ENCODE measurements at places on chromosomes 4 and X.

GRCh38 chr4:39326468-39326977, 39.6 kb downstream of the RFC1 start:
- DNase-seq = no peak

DNA sequence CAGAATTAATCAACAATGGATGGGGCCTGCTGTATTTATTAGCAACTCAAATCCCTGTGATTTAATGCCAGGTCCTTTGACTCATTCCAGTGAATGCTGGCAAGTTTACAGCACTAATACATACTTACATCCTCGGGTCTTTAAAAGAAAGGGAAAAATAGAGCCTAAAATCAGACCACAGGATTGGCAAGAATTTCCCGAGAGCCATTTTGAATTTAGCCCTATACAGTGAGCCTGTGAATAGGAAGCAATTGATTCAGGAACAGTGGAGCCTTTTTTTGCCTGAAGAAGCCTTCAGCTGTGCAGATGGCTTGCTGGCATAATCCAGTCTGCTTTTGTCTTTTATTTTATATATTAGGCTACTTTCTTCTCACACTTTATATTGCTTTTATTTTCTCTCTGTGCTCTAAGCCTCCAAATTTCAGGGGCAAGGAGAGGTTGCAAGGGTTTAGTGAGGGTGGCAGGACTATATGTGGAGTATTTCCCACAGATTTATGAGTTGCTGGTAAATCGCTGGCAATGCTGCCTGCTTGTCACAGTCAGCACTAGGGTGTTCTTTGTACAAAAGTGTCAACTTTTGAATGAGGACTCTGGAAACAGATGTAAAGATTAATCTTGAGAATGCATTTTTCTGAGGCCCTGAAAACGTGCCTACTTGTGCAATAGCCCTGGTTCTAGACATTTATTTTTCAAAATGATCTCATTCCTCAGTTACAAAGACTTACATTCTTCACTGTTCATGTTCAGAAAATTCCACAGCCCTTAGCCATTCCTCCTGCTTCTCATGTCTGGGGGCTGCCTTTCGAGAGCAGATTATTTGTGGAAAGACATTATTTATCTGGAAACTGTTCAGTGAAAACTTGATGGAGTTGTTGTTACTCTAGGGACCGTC, 303.5 kb downstream of the SPRY1 start:
- no peak for DNase-seq

DNA sequence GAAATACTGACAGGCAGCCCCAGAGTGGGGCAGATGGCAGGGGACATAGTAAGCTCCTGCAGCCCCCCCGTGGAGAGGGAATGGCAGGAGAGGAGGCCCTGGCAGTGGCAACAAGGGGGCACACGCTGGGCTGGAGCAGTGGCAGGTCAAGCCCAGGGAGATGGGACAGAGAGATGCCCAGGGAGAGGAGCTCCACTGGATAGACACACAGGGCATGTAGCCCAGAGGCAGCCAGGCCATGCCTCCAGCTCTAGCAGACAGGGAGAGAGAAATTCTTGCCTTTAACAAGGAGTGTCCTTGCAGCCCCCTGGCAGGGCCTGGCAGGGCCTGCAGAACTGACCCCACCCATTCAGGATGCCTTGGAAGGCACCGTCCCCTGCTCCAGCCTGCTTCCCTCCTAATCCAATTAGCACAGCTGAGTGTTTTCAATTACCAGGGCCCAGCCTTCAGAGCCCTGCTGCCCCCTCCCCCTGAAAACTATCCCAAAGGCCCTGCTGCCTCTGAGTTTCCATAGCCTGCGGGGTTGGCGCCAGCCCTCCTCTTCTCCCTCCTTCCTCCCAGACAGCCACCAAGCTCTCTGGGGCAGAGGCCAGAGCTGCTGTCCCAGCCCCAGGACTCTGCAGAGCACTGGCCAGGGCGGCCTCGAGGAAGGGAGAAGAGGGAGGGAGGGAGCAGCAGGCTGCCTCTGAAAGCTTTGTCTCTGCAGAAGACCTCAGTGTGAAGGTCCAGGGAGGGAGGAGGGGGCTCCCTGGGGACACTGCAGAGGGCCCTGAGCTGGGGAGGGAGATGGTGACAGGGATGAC, 12.5 kb downstream of the L1CAM start:
- no peak for DNase-seq

GRCh38 chr4:37908488-37909331, 17.8 kb downstream of the TBC1D1 start:
- DNase-seq = no peak

GRCh38 chrX:42443267-42443666, 334.7 kb downstream of the PPP1R2C start:
- DNase-seq = no peak

GRCh38 chr4:1846580-1846979, 9.4 kb downstream of the LETM1 start:
- no peak for DNase-seq

DNA sequence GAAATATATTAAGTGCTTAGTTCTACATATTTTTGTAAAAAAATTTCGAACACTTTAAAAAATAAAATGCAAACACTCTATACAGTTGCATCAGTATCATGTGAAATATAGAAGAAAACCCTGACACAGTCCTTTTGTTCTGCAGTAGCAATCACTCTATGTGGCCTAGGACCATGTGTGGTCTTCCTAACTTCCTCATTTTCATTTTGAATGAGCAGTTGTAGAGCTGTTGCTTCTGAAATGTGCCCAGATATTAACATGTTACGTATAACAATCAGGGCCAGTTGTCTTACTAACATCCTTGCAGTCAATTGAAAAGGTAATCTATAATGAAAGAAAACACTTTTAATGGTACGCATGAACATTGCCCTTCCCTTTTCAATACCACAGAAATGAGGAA, 107.9 kb downstream of the ZNF827 start:
- no peak for DNase-seq

GRCh38 chrX:17736478-17736855, 826 bp upstream of the SCML1 start:
- DNase-seq = no peak

DNA sequence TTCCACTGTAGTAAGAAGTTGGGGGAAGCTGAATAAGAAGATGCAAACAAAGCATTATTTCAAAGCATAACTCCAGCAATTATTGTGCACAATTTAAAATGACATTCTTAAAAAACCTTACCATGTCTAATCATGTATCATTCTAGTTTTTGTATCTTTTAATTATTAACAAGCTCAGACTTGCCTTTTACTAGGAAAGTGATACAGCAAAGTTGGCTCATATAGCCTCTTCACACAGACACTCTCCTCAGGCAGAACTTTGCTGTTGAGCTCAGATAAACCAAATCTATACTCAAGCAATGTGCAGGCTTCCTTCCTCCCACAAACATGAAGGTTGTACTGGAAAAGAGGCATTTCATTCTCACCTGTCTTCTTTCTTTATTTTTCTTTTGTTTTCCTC, 358.7 kb upstream of the EMCN start:
- DNase-seq = no peak

DNA sequence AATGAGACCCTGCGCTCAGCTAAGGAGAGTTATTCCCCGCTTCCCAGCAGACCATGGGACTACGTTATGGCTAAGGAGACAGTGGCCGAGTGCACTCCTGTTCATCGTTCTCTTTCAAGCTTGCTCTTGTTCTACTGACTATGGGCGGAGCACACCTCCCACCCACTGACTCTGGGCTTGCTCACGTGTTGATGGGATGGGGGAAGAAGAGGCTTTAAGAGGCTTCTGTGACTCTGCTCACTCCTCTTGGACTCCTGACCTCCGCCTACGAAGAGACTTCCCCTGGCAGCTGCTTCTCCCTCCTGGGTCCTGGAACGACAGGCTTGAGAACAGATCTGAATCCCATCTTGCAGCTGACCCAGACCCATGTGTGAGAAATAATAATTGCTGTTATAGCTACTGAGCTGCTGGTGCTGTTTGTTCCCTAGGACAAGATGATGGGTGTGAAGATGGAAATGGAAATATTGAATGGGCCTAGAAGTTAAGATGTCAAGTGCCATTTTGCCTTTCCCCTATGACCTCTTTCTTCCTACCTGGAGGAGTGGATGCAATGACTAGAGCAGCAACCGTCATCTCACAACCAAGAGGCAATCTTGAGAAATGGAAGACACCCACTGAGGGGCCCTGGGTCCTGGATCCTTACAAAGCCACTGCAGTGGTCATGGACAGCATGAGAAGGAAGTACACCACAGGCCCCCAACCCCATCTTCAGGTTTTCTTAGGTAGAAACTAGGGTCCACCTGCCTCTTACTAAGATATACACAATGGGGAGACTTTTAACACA, 38.7 kb upstream of the IRAK1 start:
- DNase-seq = peak; percentile 29

DNA sequence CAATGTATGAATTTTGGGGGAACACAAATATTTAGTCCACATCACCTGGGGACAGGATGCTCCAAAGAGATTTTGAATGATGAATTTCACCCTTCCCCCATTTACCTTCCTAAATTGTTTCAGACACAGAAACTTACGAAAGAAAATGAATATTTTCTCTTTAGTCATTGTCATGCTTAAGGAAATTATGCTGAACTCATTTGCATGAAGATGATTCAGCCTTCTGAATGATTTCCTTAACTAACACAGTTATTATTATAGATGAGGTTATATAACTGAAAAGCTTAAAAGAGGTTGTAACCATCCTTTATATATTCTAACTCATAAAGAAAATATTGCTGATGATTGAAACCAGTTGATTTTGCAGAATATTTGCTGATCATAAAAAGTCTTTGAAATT, 61.1 kb downstream of the KCNIP4 start:
- no peak for DNase-seq

- no peak for DNase-seq
Observed at GRCh38 chrX:16718824-16719333, 533 bp upstream of the SYAP1 start.

DNA sequence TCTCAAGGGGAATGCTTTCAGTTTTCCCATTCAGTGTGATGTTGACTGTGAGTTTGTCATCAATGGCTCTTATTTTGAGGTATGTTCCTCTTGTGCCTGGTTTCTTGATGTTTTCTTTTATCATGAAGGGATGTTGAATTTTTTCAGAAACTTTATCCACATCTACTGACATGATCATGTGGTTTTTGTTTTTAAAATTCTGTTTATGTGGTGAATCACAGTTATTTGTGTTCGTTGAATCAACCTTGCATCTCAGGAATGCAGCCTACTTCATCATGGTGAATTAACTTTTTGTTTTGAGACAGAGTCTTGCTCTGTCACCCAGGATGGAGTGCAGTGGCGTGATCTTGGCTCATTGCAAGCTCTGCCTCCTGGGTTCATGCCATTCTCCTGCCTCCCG, 263.1 kb upstream of the KLF3 start:
- DNase-seq = no peak

DNA sequence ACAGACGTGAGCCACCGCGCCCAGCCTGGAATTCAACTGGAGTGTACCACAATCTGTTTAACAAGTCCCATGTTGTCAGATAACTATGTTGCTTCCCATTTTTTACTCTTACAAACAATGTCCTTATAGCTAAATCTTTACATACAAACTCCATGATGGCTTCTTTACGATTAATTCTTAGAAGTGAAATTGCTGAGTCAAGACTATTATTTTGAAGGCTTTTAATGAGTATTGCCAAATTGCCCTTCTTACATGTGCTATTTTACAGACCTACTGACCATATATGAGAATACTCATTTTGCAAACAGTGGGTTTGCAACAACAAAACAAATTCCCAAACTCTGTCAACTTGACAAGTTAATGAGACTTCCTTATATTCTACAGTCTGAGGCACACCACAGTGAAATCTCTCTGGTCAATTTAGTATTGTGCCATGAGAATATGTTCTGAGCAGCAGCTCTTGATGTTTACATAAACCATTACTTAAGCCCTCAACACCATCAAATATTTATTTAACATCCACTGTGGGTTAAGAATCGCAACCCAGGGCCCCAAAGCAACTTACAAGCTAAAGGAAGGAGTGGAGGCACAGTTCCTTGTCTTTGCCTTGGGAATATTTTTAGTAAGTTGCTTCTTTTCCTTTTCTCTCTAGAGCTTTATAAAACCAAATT, 128.5 kb downstream of the SPRY1 start:
- no peak for DNase-seq

DNA sequence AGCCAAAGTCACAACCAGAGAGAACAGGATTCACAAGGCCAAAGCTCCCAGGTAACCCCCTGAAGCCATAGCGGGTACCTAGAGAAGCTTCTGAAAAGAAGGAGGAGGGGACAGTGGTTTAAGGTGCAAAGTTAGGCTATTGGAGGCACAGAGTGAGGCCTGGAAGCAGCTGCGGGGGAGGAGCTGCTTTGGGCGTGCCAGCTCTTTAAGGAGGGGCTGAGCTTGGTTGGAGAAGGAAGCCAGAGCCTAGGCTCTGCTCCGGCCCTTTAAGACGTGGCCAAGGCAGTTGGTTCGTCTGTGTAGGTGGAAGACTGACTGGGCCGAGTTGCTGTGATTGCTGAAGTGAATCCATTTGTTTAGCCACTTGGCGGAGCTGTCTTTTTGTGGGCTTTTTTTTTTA, 1.5 kb downstream of the KLF8 start:
- DNase-seq = no peak

GRCh38 chr4:5899396-5899795, 6.5 kb upstream of the CRMP1 start:
- DNase-seq = no peak

- DNase-seq = no peak
Observed at GRCh38 chr4:142406499-142406835, 439.6 kb downstream of the INPP4B start.

DNA sequence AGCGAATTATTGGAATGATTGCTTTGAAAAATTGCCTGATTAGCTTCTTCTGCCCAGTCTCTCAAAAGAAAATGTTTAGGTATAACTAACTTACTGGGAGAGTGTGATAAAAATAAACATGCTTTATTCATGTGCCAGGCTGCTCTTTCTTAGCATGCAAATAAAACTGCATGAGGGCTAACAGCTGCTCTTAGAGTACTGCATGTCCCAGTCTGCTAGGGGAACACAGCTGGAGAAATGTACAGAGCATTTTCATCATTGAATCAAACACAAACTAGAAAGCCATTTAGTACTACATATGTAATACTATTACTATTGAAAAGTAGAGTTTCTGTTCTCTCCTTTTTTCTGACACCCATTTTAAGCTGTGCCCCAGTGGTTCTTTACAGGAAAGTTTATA, 726.0 kb downstream of the GRID2 start:
- no peak for DNase-seq

GRCh38 chrX:77444075-77444474, 3.1 kb upstream of the FGF16 start:
- DNase-seq = no peak

- no peak for DNase-seq
Observed at GRCh38 chr4:87718217-87718835, 68.2 kb downstream of the DMP1 start.

DNA sequence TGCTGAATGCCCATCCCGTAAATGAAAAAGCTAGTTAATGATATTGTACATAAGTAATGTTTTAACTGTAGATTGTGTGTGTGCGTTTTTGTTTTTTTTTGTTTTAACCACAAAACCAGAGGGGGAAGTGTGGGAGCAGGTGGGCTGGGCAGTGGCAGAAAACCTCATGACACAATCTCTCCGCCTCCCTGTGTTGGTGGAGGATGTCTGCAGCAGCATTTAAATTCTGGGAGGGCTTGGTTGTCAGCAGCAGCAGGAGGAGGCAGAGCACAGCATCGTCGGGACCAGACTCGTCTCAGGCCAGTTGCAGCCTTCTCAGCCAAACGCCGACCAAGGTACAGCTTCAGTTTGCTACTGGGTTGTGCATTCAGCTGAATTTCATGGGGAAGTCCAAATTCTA, at the start of gene SPP1:
Gene SPP1, plus strand, starts transcription at position 249 of the 400 bp plus-strand sequence. CDS start 1,182 bp downstream, outside the sequence.
- DNase-seq = no peak

- DNase-seq = no peak
Observed at GRCh38 chrX:96683997-96684338, 674 bp upstream of the DIAPH2 start.
